ENCODE measurements at places on chromosomes 3 and 15.

- no peak for DNase-seq
Measured at GRCh38 chr3:146115619-146116018, 45.4 kb downstream of the PLOD2 start.

DNA sequence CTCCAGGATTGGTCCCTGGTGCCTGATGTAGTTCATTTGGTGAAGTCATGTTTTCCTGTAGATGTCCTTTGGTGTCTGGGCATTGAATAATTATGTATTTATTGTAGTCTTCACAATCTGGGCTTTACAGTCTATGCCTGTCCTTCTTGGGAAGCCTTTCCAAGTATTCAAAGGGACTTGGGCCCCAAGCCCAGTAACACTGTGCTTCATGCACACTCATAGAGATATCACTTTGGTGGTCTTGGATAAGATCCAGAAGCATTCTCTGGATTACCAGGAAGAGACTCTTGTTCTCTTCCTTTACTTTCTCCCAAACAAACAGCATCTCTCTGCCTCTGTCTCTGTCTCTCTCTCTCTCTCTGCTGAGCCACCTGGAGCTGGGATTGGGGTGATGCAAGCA lies 281.1 kb upstream of the GOLGA6L4 start:
- DNase-seq: no peak

DNA sequence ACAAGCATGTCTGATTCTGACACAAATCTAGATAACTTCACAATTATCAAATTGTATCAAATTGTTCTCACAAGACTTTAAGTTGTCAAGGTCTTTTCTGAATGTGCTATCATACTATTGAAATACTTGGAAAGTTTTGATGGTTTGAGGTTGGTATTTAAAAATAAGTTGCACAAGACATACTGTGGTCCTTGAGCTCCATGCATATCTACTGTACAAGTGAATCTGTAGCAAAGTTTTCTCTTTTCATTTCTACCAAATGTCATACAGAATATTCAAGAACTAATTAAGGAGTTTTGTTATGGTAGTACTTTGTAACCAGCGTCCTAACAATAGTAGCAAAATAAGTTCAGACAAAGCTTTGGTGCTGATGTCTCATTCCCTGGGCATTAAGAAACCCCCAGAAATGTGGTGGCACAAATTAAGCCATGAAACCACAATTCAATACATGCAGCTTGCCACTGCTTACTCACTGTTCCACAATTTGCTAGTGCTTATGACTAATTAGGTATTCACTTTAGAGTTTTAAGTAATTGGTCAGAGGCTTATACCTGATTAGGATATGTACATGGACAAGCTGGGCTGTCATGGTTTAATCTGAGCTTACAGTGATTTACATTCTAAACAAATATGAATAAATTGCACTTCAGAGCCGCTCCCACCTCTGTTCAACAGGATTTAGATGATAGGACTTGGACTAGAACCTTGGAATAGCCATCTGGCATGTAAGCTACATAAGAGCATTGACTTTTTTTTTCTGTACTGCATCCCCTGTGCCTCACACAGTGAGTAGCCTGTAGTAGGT lies 8.8 kb downstream of the TBC1D23 start:
- no peak for DNase-seq

DNA sequence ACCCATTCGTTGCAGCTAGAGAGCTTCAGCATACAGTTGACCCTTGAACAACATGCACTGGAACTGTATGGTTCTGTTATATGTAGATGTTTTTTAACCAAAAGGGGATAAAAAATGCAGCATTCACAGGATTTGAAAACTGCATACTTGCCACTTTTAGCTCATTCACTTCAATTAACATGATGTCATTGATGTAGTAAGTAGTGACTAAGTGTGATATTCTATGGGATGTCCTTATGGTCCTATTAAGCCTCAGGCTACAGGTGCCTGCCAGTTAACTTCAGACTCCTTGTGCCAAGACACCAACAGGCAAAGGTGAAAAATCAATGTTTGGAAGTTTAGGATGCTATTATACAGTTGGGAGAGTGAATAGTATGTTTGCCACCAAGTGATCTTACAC lies 553.6 kb upstream of the NECTIN3 start:
- no peak for DNase-seq

DNA sequence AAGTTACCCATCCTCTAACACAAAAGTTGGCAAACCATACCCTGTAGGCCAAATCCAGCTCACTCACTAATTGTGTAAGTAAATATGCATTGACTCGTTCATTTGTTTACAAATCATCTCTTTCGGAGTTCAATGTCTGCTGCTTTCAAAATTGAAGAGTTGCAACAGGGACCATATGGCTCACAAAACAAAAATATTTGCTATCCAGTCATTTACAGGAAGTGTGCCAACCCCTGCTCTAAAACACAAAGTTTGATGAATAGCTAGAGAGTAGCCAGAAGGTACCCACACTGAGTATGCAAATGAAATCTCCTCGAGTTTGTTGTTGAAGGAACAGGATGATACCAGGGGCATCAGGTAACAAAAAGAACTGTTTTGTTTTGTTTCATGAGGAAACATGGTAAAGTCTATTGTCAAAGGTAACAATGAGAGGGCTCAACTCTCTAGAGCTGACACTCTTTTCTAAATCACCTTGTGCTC lies 236.2 kb upstream of the THBS1 start:
- DNase-seq: no peak

- no peak for DNase-seq
Measured at GRCh38 chr15:82543160-82543559, 2.9 kb upstream of the RPS17 start.

DNA sequence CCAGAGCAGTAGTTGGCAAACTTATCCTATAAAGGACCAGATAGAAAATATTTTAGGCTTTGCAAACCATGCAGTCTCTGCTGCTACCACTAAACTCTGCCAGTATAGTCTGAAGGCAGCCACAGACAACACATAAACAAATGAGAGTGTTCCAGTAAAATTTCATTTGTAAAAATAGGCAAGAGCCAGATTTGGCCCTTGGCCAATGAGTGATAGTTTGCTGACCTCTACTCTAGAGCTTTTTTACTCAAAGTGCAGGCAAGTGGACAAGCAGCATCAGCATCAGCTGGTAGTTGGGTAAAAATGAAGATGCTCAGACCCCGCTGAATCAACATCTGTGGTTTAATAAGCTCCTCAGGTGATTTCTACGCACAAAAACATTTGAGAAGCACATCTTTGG lies 269.8 kb downstream of the NTRK3 start:
- DNase-seq: no peak
